Activated CD4-positive, alpha-beta memory T cell treated with anti-CD3 and anti-CD28 coated beads, Interleukin-2, amount 10 ng/mL, durations not matched to agents 7 days and 5 days (primary cell): ENCODE measurements at places on chromosomes 13 and 19.

DNA sequence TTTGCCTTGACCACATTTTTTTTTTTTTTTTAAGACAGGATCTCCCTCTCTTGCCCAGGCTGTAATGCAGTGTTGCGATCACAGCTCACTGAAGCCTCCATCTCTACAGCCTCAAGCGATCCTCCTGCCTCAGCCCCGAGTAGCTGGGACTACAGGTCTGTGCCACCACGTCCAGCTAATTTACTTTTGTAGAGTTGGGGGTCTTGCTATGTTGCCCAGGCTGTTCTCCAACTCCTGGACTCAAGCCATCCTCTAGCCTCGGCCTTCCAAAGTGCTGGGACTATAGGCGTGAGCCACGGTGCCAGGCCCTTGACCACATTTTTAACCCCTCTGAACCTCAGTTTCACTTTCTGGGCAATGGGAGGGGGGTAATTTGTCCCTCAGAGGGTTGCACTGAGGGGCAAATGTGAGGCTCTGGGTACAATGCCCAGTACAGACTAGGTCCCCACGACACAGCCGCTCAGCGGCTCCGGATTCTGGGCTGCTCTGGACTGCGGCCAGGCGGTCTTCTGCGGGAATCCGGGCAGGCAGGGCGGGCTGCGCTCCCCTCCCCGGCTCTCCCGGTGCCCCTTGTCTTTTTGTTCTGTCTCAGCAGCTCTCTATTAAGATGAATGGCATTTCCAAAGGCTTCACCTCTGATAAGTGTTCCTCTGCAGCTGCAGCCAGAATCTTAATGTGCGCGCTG, 3.8 kb upstream of the ALOX5AP start:
- no peak overlapping the region for H3K27ac ChIP-seq
- H3K4me1 ChIP-seq: peaks cover 23% of the 10 kb centered on the region
- DNase-seq: no peak
- peaks cover 6% of the 10 kb centered on the region for H3K27me3 ChIP-seq
- H3K36me3 ChIP-seq: peaks cover 6% of the 10 kb centered on the region

DNA sequence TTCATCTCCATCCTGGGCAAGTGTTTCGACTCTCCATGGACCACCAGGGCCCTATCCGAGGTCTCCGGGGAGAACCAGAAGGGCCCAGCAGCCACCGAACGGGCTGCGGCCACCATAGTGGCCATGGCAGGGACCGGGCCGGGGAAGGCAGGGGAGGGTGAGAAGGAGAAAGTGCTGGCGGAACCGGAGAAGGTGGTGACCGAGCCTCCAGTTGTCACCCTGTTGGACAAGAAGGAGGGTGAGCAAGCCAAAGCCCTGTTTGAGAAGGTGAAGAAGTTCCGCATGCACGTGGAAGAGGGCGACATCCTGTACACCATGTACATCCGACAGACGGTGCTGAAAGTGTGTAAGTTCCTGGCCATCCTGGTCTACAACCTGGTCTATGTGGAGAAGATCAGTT, 4.7 kb upstream of the MAP2K7 start:
- H3K27me3 ChIP-seq: peaks cover 3% of the 10 kb centered on the region
- no peak overlapping the region for H3K4me3 ChIP-seq
- peaks cover 3% of the 10 kb centered on the region for H3K36me3 ChIP-seq
- H3K27ac ChIP-seq: no peak overlapping the region
- DNase-seq: no peak

- no peaks in the 10 kb centered on the region for H3K4me1 ChIP-seq
- H3K27ac ChIP-seq: no peak overlapping the region
- no peak for DNase-seq
- peaks cover 13% of the 10 kb centered on the region for H3K27me3 ChIP-seq
- no peak overlapping the region for H3K4me3 ChIP-seq
These were observed 78.6 kb upstream of the SIAH3 start for GRCh38 chr13:45930177-45930576.

DNA sequence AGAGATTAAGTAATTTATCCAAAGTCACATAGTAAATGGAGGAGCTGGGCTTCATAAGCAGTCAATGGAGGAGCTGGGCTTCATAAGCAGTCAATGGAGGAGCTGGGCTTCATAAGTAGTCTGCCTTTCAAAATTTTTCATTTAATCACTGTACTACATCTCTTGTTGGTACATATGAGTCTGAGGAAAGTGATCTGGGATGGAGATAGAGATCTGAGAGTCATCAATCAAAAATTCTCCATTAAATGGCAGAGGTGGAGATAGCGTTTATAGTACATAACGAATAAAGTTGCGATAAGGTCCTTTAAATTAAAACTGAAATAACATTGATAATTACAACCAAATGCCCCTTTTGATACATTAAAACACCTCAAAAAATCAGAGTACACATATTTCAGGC, 189.3 kb downstream of the KLF5 start:
- no peaks in the 10 kb centered on the region for H3K27me3 ChIP-seq
- H3K36me3 ChIP-seq: no peaks in the 10 kb centered on the region
- no peaks in the 10 kb centered on the region for H3K4me1 ChIP-seq
- no peak overlapping the region for H3K27ac ChIP-seq
- no peak overlapping the region for H3K4me3 ChIP-seq
